ENCODE measurements at places on chromosomes 6 and 20.

DNA sequence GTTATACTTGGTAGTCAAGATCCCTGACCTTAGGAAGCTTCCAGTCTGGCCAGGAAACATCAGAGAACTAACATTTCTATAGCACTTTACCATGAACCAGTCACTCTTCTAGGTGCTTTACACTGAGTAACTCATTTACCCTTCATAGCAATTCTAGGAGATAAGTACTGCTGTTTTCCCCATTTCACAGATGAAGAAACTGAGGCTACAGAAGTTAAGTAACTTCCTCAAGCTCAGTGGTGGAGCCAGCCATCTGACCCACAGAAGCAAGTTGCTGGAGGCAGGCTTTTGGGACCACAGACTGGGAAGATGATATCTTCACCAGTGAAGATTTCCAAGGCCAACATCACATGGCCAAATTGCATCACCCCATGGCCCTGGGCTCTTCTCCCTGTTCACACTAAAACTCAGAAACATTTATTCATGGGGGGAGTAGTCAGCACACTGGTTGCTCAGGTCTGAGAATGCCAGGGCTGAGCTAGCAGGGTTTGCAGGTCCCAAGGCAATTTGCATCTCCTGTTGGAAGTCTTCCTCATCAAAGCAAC is 70.3 kb downstream of the UNC5CL start:
- no peak for ATAC-seq

- no peak for ATAC-seq
Observed at GRCh38 chr20:38167328-38167850, 2.3 kb upstream of the TGM2 start.

- ATAC-seq, result no peak
Observed at GRCh38 chr6:51093871-51094270, 275.2 kb downstream of the TFAP2B start.

DNA sequence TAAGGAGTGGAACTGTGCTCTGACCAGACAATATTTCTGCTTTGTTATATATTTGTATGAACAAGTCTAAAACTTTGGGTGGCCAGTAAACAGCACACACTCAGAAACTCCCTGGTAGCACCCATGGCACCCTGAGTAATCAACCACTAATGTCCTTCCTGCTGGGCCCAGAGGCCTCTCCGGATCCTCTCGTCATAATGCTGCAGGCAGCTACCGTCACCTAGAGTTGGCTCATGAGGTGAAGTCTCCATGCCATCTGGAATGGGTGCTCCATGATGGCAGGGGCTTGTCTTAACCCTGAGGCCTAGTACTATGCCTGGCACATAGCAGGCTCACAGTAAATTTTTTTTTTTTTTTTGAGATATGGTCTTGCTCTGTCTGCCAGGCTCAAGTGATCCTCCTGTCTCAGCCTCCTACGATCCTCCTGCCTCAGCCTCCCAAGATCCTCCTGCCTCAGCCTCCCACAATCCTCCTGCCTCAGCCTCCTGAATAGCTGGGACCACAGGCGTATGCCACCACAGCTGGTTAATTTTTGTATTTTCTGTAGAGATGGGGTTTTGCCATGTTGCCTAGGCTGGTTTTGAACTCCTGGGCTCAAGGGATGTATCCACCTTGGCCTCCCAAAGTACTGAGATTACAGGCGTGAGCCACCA is 3.0 kb upstream of the SDCBP2 start:
- ATAC-seq, result no peak

DNA sequence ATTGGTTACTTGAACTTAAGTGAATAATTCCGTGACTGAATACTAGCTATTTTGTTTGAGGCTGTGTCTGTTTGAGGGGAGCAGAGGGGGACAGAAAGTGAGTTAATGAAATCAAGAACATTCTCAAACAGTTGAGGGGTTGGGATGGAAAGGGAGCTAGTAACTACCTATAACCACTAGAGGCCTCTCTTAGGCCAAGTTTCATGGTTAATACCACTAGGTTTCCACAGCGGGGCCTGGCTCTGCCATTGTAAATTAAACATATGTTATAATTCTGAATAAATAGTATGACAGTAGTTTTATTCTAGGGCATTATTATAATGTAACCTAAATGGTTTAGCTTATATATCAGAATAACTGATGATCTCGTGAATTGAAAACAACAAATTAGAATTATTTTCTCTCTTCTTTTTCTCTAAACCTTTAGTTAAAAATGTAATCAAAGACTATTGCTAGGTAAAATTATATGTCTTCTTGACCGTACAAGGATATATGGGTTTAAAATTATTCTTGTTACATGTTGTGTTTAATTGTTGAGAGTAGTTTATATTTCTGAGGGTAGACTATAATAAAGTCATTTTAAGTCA is 108.1 kb downstream of the BCKDHB start:
- peak; percentile 61 for ATAC-seq

DNA sequence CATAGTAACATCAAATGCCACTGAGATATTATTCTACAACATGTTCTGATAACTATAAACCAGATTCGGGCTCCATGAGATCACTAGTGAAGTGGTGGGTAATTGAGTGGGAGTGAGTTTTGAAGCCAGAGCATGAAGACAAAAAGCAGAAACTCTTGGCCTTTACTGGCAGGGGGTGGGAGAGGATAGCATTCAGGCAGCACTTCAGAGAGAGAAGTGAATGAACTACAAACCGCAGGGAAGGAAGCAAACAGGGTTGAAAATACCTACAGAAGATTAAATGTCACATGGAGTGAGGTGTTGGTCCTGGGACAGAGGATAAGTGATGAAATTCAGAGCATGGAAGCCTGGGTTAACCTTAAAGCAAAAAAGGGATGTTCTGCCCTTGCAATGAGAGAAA is 250.0 kb downstream of the EPM2A start:
- ATAC-seq, result no peak

DNA sequence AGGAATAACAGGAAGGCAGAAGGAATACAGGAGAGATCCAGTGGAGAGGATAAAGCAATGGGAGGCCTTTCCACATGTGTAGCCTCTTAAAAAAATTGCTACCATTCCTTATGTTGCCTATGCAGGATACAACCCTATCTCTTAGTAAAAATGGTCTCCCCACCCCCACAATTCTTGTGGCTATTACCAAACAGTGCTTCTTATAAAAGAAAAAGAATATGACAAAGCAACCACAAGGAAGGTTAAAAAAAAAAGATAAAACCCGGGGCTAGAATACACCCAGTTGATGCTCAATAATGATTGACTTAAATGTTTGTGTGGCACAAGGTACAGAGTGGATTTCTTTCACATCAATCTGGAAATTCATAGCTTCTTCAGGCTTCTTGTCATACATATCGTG is 250.9 kb downstream of the HIVEP2 start:
- ATAC-seq, result no peak

DNA sequence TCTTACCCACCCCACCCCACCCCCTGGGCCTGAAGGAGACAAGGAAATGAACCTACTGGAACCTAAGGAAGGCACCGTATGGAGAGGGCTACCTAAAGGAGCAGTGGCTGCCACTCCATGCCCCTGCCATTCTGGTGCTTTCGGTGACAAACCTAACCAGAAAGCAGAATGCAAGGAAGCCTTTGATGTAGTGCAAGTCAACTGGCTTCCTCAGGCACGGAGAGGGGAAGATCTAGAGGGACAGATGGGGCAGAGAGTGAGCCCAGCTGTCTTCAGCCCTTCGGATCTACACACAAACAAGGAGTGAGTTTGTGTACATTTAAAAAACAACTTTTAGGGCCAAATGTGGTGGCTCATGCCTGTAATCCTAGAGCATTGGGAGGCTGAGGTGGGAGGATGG is 39.5 kb downstream of the PPP1R16B start:
- ATAC-seq, result no peak

- no peak for ATAC-seq
Observed at GRCh38 chr6:38248500-38249234, 391.1 kb downstream of the BTBD9 start.

DNA sequence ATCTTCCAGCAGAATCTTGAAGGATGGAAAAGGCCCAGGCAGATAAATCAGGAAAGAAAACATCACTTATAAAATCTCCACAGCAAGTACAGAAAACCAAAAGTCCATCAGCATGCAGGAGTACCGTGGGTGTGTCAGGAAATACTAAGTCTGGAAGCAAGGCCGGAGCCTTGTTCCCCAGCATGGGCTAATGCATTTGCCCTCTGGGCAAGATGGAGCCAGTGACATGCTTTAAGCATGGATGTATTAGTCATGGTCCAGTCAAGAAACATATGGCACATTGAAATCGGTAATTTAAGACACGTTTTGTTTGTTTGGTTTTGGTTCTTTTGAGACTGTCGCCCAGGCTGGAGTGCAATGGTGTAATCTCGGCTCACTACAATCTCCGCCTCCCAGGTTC is 506.0 kb upstream of the JARID2 start:
- no peak for ATAC-seq

DNA sequence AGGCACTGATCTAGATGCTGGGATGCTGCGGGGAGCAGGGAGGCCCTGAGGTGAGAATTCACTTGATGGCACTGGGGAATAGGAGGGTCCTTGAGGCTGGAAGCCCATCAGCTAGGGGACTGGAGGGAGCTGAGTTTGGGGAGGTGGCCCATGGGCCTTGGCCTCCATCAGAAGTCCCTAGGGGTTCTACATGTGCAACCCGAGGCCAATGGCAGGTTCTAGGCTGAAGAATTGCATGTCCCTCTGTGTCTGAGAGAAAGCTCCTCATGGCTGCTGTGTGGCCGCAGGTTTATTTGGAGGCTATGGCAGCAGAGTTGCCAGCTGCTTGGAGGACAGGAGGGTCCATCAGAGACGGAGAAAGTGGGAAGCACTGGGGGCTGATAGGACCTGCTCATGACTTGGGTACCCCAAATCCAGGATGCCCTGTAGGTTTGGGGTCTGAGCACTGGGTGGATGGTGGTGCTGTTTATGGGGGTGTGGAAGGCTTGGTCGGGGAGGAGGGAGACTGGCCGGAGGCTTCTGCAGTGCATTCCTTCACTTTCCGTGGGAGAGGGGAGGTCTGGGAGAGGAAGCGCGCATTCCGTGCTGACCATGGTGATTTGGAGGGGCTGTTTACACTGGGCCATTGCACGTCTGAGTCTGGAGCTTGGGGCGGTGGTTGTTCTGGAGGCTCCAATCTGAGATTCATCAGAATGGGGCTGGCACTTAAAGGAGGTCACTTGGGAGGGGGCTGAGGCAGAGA is 24.8 kb upstream of the PHACTR3 start:
- ATAC-seq, result no peak

DNA sequence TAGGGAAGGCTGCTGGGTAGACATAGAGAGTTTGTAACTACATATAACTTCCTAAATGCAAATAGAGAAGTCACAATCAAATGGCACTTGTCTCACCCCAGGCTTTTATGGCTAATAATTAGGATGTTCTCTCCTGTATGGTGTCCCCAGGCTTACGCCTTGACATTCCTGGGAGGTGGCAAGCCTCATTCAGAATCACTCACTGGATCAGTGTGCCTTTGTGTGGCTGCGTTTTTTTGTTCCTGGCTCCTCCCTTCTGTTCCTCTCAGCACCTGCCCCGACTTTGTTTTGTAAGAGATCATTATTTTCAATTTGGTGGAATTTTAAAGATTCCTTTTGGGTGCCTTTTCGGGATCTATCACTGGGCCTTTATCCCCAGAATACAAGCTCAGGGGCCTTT is 5.7 kb downstream of the LAMP5 start:
- no peak for ATAC-seq

DNA sequence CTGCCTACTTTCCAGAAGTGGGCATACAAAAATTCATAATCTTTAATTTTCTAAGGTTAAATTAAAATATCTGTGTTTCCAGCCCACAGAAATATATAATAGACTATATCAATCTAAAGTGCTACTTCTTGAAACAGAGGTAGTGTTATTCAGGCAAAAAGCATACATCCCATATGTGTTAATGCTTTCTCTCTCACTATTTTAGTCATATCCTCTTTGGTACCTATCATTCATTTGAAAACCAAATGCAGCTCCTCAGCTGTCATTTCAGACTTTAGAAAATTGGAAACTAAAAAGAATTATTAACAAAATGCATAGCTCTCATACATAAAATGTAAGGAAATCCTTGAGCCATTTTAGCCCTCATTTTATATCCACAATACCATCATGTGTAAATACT is 925 bp downstream of the FHL5 start:
- ATAC-seq, result no peak

- no peak for ATAC-seq
Observed at GRCh38 chr6:42095776-42096541, 45.6 kb downstream of the TAF8 start.

DNA sequence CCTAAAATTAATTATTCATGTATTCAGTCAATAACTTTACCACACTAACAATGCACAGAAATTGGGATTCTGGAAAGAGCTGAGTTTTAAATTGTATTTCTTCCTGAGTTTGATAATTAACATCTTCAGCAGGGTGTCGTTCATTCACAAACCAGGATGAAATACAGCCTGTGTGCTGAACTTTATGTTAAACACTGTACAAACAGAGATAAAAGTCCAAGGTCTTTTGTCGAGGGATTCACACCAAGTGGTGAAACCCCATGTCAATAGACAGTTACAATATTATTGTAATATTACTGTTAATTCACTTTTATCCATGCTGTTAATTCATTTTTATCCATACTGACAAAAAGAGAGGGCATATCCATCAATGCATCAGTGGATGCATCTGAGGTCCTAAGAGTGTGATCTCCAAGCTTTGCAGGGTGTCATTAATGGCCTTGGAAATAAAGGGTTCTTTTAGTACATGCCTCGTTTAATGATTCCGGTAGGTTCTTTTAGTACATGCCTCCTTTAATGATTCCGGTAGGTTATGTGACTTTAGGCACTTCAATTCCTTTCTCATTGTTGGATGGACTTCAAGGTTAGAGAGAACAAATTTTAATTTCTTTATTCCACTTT is 234.3 kb downstream of the PLCB1 start:
- ATAC-seq, result no peak

- ATAC-seq, result no peak
Observed at GRCh38 chr6:166297606-166298005, 10.6 kb downstream of the PRR18 start.

- ATAC-seq, result no peak
Observed at GRCh38 chr6:144435602-144436426, 150.7 kb downstream of the UTRN start.

- no peak for ATAC-seq
Observed at GRCh38 chr6:30167101-30167500, 3.8 kb downstream of the TRIM15 start.

- ATAC-seq, result no peak
Observed at GRCh38 chr20:48139262-48140041, 354.2 kb upstream of the SULF2 start.
